Renal cortex interstitium (tissue), 15 donors: ENCODE measurements at places on chromosomes 7 and 10.

DNA sequence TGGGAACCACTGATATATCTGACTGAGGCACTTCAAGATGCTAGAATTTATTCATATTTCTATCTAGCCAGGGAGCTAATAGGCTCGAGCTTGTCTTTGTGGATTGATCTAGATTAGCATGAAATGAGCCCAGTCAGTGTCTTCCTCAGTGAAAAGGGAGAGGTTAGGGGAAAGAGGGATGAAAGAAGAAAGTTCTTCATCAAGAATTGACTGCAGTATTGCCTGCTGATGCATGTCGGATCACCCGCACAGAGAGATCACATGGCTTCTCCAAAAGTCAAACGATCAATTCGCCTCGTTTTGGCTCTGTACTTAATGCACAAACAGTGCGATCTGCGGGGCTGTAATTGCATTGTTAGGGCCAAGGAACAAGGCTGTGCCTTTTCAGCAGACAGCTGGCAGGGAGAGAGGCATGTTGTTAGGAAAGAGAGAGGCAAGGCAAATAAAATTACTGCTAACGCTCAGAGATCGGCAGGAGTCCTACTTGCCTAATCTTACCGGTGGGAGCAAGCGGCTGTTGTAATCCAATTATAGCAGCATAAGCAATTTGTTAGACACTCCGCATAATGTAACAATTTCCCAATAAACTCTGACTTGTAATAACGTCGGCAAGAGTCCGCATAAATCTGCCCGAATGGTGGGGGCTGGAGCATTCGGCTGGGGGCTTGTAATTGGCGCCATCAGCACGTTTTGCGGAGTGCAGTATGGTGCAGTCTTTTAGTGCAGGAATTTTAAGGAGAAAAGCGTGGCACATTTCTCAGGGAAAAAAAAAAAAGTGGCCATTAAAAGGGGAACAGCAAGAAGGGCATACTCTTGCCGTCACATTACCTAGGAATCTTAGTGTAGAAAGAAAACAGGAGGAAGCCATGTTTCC lies 102.1 kb downstream of the POLL start:
- no peak for DNase-seq

DNA sequence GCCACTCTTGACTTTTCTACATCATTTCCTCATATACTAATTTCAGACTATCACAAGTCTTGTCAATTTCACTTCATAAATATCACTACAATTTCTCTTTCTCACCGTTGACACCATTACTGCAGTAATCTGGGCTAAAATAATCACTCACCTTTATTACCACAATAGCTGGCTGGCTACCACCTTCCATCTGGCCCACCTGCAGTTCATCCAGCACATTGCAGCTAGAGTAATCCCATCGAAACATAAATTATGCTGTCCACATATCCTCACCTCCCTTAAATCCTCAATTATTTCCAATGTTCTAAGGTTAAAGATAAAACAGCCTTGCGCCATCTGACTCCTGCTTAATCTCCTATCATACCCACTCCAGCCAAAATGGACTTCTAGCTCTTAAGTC lies 16.0 kb downstream of the DGKB start:
- DNase-seq: no peak

GRCh38 chr7:20320322-20320721 lies 10.4 kb upstream of the ITGB8 start:
- DNase-seq: no peak

- no peak for DNase-seq
Measured at GRCh38 chr7:121196286-121196685, 132.5 kb upstream of the WNT16 start.

GRCh38 chr10:124917428-124918190 lies 24.3 kb upstream of the ZRANB1 start:
- peak; percentile 57 for DNase-seq

- no peak for DNase-seq
Measured at GRCh38 chr7:65390588-65390987, 16.9 kb downstream of the ZNF92 start.
